ENCODE measurements at places on chromosomes 12 and 14.

- no peak for DNase-seq
Measured at GRCh38 chr12:7646178-7646475, 19.6 kb downstream of the APOBEC1 start.

DNA sequence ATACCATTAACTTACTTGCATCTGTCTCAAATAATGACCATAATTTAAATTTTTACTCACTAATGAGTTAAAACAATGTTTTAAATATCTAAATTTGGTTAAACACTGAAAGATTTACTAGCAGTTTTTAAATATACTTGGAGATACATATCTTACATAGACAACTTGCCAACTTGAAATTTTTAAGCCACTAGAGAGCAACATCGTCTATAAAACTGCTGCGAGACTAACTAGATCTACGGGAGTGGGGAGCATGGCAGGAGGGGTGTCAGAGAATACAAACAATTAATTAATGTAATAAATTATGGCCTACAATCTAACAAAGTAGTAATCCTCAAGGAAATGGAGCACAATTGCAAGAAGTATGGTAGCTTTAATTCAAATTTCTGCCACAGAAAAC, 120.4 kb downstream of the LRRIQ1 start:
- DNase-seq, result no peak

GRCh38 chr14:92783813-92784431, 10.2 kb upstream of the GOLGA5 start:
- DNase-seq, result no peak

- no peak for DNase-seq
Measured at GRCh38 chr12:56042843-56043242, 1.1 kb downstream of the RPS26 start.

GRCh38 chr12:6052940-6053329, 71.5 kb downstream of the VWF start:
- DNase-seq, result no peak

DNA sequence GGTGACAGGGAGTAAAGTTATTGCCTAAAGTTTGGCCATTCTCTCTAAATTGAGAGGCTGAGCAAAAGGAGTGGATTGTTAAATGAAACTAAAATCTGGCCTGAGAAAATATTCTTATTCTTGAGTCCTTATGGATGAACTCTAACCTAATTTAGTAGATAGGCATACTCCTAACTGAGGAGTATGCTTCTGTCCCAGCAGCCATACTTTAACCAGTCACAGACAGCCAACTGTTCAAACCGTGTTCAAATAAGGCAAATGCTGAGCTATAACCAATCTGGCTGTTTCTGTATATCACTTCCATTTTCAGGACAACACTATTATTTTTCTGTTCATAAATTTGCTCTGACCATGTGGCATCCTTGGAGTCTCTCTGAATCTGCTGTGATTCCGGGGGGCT, 75.9 kb upstream of the RERGL start:
- DNase-seq, result no peak

DNA sequence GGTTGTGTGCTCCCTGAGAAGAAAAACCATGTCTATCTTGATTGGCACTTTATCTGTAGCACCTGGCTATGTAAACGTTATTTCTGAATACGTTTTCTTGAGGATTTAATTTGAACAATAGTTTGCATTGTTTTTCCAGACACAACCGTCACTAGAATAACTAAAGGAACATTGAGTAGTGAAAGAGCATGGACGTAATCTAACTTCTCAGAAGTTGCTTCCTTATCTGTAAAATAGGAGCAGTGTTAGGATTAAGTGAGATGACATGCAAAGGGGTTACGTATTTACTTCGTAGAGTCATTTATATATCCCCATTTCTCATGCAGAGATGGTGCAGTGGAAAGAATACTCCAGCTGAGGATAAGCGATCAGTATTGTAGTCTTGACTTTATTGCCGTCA, 8.1 kb downstream of the AEBP2 start:
- DNase-seq, result no peak

GRCh38 chr12:54340846-54341245, 15.9 kb downstream of the COPZ1 start:
- no peak for DNase-seq

DNA sequence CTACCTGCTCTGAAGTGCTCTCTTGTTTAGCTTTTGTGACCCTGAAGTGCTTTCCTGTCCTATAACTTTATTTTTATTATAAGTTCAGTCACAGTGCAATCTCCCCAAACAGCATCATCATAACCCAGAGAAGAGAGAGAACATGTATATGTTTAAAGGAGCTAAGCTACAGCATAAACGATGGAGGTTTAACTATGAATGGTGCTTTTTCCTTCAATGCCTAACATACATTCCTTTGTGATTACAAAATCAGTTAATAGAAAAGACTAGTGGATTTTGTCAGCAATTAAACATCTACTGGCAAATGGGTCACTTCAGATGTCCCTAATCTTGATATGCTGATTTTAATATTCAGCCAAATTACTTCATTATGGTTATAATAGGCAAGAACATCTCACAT, 46.4 kb downstream of the ZFYVE21 start:
- DNase-seq, result no peak

- no peak for DNase-seq
Measured at GRCh38 chr12:124938587-124938986, 24.1 kb upstream of the UBC start.

DNA sequence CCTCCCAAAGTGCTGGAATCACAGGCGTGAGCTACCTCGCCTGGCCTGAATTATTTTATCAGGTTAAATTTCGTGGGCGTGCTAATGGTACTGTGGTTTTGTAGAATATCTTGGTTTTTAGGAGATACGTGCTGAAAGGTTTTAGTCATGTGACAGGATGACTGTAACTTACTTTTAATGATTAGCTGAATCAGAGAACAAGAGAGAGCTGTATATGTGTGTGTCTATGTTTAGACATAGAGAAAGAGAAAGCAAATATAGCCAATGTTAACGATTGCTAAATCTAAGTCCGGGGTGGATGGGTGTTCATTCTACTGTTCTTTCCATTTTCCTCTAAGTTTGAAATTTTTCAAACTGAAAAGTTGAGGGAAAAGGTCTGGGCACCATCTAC, 9.2 kb upstream of the PNMA1 start:
- DNase-seq, result no peak

DNA sequence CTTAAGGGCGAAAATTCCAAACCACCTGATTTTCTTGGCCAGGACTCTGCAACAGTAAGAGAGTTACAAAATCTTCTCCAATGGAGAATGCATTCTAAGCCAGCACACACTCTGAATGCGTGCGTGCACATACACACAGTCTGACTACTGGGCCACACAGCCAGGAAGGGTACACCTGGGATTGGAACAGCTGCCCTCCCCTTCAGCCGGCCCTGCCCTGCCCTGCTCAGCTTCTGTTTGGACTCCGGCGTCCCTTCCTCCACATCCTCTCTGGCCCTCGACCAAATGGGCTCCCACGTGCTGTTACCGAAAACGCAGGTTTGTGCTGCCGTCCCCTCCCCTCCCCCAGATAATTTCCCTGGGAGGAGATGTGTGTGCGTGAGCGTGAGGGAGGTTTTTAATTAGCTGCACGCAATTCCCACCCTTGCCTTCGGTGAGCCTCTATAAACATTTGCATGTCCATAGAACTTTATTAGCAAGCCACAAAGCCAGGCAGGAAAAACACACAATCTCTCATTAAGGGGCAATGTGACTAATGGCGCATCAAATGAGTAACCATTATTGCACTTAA, 43.0 kb downstream of the CCNK start:
- no peak for DNase-seq

DNA sequence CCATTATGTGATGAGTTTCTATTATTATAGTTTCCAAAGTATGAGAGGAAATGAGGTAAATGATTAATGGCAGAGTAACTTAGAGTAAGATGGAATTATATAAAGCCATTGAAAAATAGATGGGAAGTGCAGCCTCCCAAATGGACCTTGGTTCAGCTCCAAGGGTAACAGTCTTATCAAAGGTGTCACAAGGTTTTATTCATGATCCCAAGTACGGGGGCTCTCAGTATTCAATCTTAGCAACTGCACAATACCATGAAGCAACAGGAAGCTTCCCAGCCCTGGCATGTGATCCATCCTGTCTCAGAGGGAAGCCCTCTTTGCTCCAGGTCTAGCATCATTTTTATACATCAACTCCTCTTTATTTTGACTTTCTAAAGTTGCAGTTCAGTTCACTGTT, 948.2 kb downstream of the GALC start:
- DNase-seq, result no peak

DNA sequence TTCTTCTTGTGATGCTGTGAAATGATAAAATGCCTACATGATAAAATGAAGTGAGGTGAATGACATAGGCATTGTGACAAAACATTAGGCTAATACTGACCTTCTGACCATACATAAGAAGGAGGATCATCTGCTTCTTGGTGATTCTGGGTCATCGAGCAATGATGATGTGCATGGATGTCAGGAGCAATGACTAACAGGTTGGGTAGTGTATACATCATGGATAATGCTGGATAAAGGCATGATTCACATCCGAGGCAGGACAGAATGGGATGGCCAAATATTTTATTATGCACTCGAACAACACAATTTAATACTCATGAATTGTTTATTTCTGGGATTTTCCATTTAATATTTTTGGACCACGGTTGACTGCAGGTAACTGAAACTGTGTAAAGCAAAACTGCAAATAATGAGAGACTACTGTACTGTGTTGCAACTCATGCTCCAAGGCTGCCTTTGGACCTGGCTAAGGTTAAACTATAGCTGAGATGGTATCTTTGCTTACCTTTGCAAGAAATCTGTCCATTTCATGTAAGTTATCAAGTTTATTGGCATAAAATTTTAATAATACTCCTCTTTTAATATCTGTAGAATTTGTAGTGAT, 7.6 kb upstream of the SLC25A21 start:
- DNase-seq, result no peak

DNA sequence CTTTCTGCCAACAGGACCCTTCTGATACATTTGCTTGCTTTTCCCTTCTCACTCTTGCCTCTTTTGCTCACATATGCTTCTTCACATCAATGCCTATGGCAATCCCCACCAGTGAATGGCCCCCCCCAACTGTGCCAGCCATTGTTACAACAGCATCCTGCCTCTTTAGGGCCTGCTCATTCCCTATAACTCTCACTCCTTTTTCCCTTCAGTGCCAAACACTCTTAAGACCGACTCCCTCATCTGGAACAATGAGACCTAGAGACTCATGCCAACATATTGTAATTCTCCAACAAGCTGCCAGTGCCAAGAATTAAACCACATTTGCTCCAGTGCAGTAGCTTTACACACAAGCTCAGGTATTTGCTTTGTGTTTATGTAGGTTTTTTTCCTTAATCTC, 189.0 kb downstream of the SOX5 start:
- DNase-seq, result no peak

- DNase-seq, result no peak
Measured at GRCh38 chr12:123889848-123890535, 82.6 kb downstream of the CCDC92 start.

GRCh38 chr14:67357186-67357968, 2.2 kb downstream of the ATP6V1D start:
- DNase-seq, result no peak

- DNase-seq, result no peak
Measured at GRCh38 chr14:79840103-79840502, 371.2 kb downstream of the DIO2 start.

GRCh38 chr14:57464008-57464730, 29.5 kb downstream of the CCDC198 start:
- no peak for DNase-seq

- DNase-seq, result no peak
Measured at GRCh38 chr14:32329146-32329545, at the start of gene AKAP6. AKAP6 (plus strand) TSS chr14:32329298; CDS start chr14:32433494, 104,196 bp downstream.

- DNase-seq, result no peak
Measured at GRCh38 chr12:13117029-13117428, 13.6 kb upstream of the GSG1 start.

DNA sequence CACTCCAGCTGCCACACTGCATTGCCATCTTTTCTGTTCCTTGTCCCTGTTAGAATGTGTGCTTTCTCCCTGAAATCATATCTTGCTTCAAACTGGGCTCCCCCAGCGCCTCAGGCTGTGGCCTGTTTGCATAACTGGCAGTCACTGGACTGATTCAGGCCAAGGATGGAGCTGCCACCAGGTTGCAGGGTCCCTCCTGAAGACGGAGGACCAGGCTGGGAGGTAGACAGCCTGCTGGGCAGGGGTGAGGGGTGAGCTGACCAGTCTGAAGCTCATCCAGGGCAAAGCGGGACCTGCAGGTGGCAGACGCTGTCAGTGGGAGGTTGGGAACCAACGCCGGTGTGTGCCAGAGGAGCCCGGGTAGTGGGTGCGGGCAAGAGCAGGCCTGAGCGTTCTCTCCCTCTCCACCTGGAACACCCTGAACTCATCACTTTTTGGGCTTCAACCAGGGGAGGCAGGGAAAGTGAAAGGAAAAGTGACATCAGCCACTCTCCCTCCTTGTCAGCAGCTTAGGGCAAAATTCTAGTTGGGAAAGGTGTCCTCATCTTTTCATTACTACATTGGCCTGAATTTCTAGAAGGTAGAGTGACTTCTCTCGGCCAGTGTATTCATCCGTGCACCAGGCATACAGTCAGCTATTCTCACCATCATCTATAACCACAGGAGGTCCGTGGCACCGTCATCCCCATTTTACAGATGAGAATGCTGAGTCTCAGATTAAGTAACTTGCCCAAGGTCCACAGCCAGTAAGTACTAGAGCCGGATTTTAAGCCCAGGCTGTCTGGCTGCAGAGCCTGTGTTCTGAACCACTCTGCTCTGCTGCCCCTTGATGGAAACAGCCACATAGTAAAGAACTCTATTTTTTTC, 219.1 kb downstream of the SLC41A2 start:
- DNase-seq, result no peak

DNA sequence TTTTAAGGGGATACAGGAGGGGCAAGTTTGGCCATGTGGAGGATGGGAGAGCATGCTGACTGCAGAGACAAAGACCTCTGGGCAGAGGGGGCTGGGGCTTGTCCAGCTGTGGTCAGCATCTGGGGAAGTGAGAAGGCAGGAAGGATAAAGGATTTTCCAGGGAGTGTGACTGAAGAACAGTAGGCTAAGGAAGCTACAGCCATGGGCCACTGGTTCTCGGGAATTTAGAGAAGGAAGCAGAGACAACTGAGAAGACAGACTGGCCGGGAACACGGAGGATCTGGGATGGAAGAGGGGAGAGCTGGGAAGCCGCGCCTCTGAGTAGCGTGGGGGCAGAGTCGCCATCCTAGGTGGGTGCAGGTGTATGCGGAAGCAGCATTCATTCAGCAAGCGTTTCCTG, 7.0 kb upstream of the PGAM5 start:
- DNase-seq, result no peak

DNA sequence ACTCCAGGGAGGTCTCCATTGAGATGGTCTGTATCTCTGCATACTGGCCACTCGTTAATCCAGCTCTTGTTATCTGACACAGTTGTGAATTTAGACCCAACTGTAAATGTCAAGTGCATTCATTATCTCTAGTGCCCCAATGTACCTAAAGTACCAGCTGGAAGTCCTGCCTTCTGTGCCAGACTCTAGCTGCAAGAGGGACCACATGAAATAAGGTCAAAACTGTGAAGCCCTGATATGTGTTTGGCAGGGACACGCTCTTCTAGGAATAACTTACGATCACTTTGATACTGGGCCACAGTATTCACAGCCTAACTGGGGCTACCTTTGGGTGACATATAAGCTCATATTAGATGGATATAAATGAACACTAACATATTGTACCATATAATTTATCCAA, 268.5 kb downstream of the LRIG3 start:
- no peak for DNase-seq
